ENCODE measurements at places on chromosomes 4 and X.

GRCh38 chr4:176303938-176304337, 15.8 kb upstream of the SPCS3 start:
- DNase-seq, result no peak

DNA sequence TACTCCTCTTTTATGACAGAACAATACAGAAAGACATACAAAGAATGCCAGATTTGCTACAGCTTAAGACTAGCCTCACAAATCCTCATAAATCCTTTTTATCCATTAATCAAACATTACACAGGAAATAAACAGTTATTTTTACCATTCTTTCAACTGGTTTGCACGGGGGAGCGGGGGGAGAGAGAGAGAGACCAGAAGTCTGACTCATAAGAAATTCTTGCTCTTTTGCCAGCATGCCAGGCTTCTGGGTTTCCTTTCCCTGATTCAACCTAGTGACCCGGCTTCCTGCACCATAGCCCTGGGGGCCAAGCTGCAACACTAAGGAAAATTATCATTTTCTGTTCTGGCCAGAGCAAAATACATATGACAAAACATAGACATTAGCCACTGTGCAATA, 6.8 kb upstream of the RRAGB start:
- no peak for DNase-seq

DNA sequence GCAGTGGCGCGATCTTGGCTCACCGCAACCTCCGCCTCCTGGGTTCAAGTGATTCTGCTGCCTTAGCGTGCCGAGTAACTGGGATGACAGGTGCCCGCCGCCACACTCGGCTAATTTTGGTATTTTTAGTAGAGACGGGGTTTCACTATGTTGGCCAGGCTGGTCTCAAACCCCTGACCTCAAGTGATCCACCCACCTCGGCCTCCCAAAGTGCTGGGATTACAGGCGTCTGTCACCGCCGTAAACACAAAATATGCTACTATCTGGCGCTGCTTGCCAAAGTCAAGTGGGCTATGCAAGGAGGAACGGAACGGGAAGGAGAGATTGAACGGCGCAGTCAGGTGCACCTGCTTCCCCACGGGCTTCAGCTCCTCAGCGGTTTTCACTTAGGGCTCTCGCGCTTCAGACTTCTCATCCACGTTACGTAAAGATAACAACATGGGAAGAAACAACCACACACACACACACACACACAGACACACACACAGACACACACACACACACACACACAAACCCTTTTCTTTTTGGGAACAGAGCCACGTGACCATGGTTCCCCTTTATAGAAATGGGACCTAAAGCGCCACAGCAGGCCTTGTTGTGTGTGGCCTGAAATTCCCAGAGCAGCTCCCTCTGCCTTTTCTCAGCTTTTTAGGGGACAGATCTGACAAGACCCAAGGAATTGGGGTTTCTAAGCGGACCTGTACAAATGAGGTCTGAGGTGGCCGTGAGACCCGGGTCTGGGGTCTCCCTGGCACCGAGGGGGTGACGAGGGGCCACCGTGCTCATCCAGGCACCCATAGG, 1.5 kb downstream of the P2RY8 start:
- DNase-seq, result peak; percentile 62

DNA sequence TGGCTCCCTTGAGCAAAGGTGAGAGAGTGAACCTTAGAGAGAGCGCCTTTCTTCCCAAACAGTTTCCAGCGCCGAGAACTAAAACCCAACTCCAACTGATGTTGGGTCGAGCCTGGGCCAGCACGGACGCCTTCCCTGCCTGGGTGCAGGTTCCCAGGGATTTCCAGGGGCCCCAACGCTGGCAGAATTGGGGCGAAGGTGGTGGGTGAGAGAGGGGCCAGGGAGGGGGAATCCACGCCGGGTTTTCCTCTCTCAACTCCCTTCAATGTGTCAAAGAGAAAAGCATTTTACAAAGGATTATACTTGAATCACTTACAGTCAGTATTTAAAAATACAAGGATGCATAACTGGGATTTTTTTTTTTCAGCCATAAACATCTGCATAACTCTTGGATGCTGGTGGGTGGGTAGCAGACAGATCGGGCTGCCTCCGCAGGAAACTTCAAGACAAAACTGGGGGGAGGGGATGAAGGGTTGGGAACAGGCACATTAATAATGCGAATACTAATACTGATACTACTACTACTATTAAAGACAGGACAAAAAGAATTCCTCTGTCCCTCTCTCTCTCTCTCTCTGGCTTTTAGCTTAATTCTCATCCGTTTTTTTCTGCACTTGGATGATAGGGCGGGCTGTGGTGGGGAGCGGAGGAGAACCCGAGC, 1.3 kb upstream of the ARX start:
- DNase-seq, result no peak

- no peak for DNase-seq
Observed at GRCh38 chr4:52248820-52249219, 197.7 kb downstream of the SPATA18 start.

- DNase-seq, result no peak
Observed at GRCh38 chr4:72627723-72628122, 58.7 kb upstream of the ADAMTS3 start.

GRCh38 chrX:129771266-129771995, 8.3 kb upstream of the SASH3 start:
- DNase-seq, result peak; percentile 27

DNA sequence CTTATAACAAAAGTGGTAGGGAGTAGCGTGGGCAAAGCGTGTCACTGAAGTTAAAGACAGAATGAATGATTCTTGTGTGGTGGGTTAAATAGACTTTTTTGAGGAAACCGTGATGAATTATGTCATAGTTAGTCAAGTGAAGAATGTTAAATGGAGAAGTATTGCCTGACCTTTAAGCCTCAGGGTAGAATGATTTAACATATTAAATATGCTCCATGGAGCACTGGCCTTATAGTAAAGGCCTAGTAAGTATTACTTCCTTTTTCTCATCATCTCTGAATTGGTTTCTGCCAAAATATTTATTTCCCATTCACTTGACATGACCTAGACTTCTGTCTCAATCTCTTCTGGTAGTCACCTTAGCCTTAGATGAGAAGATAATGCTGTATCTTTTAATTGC, 23.7 kb downstream of the MAGEB1 start:
- no peak for DNase-seq

- no peak for DNase-seq
Observed at GRCh38 chr4:169582706-169583105, 29.7 kb downstream of the NEK1 start.

GRCh38 chr4:168586926-168587325, 90.1 kb downstream of the PALLD start:
- DNase-seq, result no peak

GRCh38 chr4:174864031-174864430, 35.0 kb upstream of the GLRA3 start:
- DNase-seq, result no peak

DNA sequence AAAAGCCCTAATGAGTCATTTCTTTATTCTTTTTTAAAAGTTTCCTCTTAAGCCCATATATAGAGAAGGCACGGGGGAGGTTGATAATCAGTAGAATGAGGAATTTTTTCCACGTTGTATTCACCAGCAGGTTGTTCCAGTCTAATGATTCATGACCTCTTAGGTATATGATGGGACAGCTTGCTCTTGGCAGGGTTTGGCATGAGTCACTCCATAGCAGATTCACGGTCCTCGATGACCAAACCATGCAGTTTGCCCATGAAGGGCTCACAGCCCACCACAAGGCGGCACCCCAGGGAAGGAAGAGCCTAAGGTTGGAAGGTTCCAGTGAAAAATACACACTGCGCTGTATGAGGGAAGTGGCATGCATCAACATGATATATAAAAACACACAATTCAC, 623.8 kb upstream of the DIPK2B start:
- peak; percentile 73 for DNase-seq
